ENCODE measurements at places on chromosomes 4 and X.

DNA sequence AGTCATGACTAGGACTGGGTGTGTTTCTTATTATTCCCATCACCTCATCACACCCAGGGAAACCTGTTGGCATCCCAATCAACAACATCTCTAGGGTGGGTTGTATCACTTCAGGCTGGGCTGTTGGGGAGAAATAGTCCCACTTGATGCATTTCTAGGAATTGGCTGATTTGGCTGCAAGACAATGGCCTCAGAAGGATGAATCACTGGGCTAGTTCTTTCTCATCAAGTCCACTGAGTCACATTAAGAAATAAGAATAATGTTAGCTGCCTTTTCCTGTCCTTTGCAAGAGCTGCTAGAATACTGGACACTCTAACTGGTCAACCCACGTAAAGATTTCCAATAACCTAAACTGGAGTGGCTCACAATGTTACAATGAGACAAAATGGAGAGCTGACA lies 104.2 kb downstream of the CHRDL1 start:
- DNase-seq: no peak

GRCh38 chr4:152480901-152481300 lies 55.0 kb downstream of the FBXW7 start:
- no peak for DNase-seq

GRCh38 chr4:7772711-7773385 lies 166.8 kb downstream of the AFAP1 start:
- no peak for DNase-seq

- DNase-seq: no peak
Measured at GRCh38 chr4:6912441-6912840, 2.8 kb downstream of the TBC1D14 start.

DNA sequence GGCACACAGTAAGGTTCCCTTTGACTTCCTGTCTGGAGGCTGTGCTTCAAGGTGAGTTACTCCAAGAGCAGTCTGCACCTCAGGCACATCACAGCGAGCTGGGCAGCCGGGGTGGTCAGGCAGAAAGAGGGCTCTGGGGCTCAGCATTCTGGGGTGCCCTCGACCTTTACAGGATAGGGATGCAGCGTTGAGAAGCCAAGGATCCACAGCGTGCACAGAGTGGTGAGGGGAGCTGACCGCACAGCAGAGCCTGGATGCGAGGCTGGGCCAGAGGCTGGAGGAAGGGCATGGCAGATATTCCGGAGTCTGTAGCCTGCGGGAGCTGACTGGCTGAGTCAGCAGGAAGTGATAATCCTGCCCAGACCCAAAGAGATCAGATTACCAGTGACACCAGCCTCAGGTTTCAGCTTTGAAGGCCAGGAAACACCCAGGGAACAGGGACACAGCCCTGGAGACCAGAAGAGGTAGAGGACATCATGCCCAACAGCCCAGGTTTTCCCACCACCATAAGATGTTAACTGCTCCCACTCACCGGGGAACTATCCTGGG lies 38.4 kb upstream of the PDLIM3 start:
- DNase-seq: peak; percentile 59

GRCh38 chr4:82620126-82620735 lies 58.4 kb upstream of the TMEM150C start:
- peak; percentile 37 for DNase-seq

GRCh38 chr4:150647008-150647407 lies 65.1 kb downstream of the MAB21L2 start:
- DNase-seq: no peak

DNA sequence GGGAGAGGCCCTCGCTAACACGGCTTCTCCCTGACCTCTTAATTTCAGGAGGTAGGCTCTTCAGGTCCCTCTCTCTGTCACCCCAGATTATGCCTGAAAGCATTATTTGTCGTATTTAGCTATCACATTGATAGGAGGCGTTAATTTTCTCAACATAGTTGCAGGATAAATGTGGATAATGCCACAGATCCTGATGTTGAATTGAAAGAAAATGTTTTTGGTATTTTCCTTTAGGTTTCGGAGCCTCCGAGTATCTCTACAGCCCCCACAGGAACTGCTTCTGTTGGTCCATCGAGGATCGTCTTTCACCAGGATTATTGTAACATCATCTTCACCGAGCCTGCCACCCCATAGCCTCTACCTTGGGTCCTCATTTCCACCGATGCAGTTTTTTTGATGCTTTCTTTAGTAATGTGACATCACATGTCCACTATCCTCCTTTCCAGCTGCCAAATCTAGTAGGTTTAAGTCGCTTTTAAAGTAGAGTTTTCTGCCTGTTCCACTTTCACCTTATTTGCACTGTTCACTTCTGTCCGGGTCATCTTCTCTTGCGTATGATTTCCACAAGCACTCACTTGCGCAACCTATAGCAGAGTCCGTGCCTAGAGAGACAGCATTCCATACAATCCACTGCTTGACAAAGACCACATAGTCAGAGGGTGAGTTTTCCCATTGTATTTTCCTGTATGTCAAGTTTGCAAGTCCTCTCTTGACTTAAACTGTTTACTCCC lies 665 bp downstream of the TIGD2 start:
- peak; percentile 29 for DNase-seq

DNA sequence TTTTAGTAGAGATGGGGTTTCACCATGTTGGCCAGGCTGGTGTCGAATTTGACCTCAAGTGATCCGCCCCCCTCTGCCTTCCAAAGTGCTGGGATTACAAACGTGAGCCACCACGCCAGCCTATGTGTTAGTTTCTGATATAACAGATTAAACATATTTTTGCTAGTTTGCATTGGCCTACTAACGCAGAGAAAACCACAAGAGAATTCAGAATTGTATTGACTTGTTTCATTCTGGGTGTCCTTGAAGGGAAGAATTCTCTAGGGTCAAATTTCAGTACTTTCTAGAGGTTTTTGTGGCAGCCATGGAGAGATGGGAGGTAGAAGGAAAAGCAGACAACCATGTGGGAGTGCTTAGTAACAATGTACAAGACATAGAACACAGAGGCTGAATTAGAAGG lies 46.1 kb upstream of the BMPR1B start:
- DNase-seq: no peak

DNA sequence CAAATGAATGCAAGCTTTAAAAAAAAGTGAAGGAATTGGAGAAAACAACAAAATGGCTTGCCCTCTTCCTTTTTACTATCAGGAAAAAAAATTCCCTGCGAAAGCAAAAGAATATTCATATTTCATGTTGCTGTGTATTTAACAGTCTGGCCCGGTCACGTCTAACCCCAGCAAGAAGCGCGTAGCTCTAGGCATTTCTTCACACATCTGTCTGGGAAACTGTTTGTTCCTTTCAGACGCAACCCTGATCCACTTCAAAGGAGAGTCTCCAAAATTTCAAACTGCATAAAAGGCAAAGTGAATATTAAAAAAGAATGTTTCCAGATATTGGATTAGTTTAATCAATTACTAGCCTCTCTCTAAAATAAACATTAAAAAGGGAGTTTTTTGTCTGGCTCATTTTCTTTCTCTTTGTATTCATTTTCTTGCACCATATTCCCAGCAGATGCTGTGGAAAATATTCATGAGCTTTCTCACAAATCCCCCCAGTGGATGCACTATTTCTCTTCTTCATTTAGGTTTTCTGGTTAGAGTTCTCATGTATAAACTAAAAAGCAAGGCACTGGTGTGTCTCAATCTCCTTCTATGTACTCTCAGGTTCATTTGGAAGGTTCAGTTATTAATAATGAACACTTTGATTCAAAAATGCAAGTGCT lies 145.3 kb downstream of the MID1 start:
- no peak for DNase-seq

- DNase-seq: no peak
Measured at GRCh38 chr4:96317891-96318290, 478.0 kb downstream of the PDHA2 start.

DNA sequence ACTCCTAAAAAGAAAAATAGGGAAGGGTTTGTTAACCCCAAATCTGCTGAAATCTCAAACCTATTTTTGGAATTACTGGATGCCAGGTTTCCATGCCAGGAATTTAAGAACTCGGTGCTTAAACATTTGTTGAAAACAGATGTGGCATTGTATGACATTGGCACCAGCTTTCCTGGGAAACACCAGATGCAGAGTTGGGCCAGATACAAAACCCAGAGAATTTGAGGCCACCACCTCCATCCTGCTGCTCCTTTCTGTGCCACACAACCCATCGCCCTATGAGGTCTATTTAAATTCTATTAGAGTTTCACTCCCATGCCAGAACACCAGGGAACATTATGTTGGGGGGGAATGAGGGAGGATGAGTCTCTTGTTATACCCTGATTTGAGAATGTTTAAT lies 71.7 kb downstream of the ARAP2 start:
- no peak for DNase-seq

DNA sequence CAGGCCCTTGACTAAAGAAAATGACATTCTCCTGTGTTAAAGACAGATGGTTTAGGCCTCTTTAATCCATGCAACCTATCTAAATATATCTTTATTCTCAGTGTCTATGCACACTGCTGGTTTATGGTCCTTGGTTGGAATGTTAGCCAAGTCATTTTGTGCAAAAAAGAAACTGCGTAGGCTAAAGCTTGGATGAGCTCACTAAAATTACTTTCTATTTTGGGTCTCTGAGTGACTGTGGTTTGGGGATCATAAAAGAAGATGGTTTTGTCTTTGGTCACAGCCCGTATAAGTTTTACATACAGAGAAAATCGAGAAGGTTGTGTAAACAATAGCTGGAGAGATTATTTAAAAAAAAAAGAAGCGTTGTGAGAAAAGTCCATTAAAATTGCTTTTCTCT lies 443.6 kb downstream of the UBE2NL start:
- no peak for DNase-seq

DNA sequence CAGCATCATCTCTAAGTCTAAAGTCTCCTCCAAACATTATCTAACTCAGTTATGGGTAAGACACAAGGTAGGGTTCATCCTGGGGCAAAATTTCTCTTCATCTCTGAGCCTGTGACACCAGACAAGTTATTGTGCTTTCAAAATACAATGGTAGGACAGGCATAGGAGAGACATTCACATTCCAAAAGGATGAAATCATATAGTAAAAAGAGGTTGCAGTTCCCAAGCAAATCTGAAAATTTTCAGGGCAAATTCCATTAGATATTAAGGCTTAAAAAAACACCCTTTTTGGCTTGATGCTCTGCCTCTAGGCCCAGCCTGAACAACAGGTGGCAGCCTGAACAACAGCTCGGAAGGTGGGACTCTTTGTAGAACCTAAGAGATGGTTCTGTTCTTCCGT lies 448.3 kb upstream of the SLIT2 start:
- DNase-seq: no peak

DNA sequence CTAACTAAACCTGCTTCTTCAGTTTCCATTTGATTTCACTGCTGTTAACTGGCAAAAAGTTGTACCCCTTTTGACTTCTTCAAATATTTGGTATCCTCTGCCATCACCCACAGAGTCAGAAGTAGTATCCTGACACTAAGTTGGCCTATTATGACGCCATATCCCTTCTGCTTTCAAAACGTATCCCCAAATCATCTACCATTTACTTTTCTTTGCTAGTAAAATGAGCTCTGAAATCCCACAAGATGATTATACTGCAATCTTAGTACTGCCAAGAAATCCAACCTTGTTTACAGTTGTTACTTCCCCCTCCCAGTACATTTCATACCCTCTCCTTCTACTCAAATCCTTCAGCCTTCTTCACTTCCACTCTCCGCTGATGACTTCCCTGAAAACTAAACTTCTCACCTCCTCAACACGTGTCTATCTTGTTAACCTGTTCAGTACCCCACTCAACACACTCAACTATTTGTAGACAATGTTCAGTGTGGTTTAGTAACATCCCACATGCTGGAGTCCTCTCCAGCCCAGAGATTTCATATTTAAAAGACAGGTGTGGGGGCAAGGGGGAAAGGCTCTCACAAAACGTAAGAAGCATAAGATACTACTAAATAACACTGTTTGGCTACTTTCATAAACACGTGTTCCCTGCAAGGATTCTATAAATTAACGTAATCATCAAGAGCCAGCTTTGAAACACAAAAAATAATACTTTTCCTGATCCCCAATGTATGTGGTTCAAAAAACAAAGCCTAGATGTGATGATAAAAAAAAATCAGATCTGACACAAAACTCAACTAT lies 1.3 kb downstream of the NAF1 start:
- DNase-seq: no peak

- DNase-seq: no peak
Measured at GRCh38 chr4:113955411-113955810, 24.0 kb downstream of the ARSJ start.

GRCh38 chrX:119398974-119399771 lies at the start of gene SLC25A43:
TSS of gene SLC25A43 (plus strand) at chrX:119399336. CDS start at chrX:119399404, 68 bp downstream.
- no peak for DNase-seq

DNA sequence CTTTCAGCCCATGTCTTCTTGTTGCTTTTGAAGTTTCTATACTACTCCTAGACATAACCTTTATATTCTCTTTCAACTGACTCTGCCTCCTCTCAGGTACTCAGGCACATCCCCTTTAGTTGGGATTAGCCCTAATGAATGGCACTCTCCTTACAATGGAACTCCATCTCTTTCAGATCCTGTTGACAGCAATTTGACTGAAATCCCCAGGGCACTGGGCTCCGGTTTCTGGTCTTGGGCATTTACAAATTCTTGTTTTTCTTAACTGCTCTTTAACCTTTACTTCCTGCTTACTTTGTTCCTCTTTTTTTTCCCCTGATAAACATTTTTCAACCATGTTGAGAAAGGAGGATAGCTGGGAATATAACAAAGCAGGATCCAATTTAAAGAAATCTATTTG lies 68.9 kb downstream of the ENOX2 start:
- no peak for DNase-seq

GRCh38 chr4:88960576-88960975 lies 96.4 kb downstream of the FAM13A start:
- DNase-seq: no peak

DNA sequence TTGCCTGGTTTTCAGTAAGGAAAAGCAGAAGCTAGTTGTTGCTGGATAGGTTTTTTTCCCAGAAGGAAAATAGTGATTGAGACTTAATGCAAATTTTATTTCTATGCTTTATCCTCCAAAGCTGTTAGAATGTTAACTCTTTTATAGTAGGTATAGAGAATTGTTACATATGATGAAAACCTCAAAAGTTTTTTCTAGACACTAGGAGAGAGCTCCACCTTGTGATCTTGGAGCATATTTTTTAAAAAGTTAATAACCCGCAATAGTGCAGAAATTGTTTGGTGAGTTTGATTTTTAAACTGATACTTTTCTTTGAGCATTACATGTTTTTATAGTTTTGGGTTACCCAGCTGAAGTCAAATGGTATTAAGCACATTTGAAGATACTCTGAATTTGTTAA lies 56.5 kb downstream of the STAG2 start:
- no peak for DNase-seq

DNA sequence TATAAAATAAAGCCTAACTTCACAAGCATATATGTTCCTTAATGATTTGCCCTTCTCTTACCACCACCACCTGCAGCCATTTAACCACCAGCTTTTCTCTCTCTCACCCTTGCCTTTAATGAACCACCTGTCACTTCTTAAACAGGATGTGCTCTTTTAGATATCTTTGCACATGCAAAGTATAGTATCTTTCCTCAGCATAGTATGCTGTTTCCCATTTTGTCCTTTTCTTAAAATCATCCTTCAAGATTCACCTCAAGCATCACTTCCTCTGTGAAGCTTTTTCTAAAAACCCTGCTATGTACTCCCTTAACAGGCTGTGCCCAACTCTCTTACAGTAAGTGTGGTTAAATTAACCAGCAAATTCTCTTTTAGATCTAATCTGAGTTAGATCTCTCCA lies 8.2 kb upstream of the CNOT6L start:
- DNase-seq: no peak
